ENCODE measurements at places on chromosomes 3 and 15.

- no peak for DNase-seq
Observed at GRCh38 chr3:79761441-79761840, 6.4 kb downstream of the ROBO1 start.

DNA sequence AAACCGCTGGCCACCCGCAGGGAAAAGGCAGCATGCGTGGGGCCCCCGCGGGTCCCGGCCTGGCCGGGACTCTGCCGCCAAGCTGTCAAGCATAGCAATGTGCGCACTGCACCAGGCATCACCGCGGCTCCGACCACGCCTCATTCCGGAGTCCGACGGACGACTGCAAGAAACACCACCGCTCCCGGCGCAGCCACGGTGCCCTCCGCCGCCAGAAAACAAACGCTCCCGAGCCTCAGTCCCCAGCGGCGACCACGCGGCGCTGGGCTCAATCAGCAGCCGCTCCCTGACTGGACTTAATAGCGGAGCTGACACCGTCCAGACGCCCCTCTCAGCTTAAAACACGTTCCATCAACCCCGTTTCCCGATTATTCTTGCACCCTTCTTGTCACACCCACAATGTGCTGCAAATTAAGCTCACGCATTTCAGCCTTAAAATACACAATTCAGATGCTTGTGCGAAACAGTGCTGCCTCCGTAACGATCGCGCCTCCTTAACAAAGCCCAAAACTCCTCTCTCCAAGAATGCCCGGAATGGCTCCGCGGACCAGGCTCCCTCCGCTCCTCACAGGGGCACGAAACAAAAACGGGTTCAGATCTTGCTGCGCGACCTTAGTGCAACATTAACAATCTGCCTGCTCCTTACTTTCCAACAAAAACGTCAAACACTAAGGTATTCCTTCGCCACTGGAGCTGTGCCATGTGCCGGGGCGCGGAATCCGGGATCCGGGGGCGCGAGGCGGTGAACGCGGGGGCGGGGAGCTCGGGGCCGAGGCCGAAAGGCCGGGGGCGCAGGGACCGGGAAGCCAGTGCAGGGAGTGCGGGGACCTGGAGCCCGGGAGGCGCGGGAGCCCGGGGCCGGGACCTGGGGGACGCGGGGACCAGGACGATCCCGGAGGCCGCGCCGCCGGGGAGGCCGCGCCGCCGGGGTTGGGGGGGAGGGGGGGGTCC is 655 bp downstream of the CYFIP1 start:
- DNase-seq = peak; percentile 31

DNA sequence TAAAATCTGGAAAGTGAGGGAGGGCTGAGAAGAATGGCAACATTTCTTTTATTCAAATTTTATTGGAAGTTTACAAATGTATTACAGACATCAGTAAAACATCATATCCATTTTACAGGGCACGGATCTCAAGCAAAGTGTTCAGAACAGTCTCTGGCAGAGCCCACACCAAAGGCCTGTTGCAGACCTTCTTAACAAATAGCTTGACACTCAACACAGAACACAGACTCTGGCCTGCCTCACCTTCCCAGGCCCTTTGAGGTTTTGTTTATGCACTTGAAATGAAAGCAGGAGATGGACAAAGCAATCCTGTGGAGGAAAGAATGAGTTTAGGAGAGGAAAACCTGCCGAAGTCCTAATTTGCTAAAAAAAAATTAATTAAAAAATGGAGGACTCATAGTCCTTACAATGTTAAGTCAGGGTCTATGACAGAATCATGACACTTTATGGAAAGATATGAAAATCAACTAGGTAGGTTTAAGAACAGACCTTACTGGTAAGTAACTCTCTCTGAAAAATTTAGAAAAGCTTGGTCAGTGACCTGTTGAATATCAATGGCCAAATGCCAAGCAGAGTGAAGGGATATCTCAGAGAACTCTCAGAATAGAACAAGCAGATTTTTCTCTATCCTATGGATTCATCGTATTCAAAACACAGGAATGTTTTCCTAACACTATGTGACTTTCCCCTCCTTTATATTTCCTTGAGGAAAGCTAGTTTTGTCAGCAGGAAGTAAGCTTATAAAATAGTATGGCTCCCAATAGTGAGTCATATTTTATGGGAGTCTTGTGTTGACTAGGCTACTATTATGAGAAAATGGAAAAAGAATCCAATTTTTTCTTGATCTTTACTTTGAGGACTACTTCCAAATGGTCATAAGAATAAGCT is 70.8 kb upstream of the PSMD6 start:
- no peak for DNase-seq

DNA sequence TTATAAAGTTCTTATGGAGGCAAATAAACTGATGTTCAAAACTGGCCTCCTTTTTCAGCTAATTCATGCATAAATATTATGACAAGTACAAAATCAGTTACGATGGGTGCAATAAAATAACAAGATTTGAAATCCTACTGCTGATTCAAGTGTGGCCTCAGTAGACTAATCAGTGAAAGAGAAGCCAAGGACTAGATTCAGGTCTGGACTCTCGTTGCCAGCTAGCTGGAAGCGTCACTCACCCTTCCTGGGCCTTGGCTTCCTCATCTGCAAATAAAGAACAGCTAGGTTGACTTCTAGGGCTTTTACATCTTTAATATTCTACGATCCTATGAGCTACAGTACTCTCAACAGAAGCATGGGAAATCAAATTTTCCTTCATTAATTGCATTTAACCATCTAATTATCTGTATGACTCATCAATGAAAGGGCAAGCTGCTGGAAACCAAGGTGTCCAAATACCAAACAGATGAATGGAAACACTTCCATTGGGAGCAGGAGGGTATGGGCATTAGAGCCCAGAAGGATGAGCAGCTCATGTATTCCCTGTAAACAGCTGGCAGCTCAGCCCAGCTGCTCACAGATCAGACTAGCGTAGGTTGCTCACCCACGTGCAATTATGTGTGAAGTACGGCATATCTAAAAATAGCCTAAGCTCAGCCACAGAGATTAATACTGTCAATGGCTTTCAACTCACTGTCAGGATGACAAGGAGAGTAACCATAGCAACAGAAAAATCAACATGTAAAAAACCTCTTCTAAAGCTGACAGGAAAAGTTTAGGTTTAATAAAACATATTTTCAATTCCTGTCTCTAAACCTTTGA is 294.8 kb downstream of the PLCL2 start:
- DNase-seq = peak; percentile 82

All from LHCN-M2 (cell line).